HFFc6 (cell line): ENCODE measurements at places on chromosomes 3 and 15.

GRCh38 chr3:29311795-29312194 is 30.9 kb downstream of the RBMS3 start:
- no peak overlapping the region for H3K4me3 ChIP-seq
- DNase-seq, result no peak
- H3K36me3 ChIP-seq, result no peaks in the 10 kb centered on the region; the same call in 1 of the 2 replicates

DNA sequence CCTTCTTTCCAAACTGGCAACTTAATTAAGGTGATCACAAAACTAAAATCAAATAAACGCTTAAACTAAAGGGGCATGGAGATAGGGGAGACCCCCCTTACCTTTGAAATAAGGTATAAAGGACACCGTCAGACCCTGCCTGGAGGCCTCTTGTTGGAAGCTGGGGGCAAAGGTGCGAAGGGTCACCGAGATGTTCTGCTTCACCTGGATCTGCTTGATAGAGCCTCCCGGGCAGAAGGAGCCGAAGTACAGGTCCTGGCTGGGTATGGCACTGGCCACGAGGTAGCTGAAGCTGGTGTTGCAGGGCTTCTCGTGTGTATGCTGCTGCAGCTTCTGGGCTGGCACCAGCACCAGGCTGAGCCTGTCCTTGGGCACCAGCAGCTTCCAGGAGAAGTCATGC is 53.0 kb downstream of the CDCP1 start:
- H3K27ac ChIP-seq, result peak overlapping the region; percentile 96
- peaks cover 38% of the 10 kb centered on the region for H3K4me1 ChIP-seq
- peaks cover 11% of the 10 kb centered on the region for H3K36me3 ChIP-seq
- no peak for DNase-seq
- H3K4me3 ChIP-seq, result no peak overlapping the region

DNA sequence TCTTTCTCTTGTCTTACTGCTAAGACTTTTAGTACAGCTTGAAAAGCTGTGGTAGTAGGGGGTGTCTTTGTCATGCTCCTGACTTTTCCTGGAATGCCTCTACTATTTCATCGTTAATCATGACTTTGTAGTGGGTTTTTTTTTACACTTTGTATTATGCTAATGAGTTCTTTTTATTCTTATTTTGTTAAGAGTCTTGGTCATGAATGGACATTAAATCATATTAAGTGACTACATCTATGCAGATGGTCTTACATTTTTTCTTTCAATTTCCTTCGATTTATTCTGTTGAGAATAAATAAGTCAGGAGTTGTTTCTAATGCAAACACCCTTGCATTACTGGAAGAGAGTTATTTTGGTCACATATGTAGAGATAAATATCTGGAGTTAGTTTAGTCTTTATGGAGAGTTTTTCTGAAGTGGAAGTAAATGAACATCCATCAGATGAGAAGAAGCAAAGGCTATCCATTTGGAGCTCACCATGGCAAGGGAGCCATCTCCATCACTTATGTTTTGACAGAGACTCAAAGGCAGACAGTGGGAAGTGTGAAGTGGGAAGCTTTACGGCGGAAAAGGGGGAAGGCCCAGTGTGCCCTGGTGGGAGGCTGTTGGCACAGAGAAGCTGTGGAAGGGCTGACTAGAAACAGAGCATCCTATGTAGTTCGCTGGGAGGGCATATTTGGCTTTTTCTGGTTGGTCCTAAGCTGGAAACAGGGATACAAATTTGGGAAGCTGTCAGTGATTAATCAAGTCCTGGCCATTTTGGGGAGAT is 73.1 kb upstream of the PRR23E start:
- H3K36me3 ChIP-seq, result no peaks in the 10 kb centered on the region
- H3K27me3 ChIP-seq, result peaks cover 27% of the 10 kb centered on the region
- no peaks in the 10 kb centered on the region for H3K4me1 ChIP-seq

GRCh38 chr15:72074335-72075060 is 43.5 kb downstream of the MYO9A start:
- H3K27ac ChIP-seq, result no peak overlapping the region
- no peak overlapping the region for H3K4me3 ChIP-seq
- H3K36me3 ChIP-seq, result no peaks in the 10 kb centered on the region
- peaks cover 23% of the 10 kb centered on the region for H3K4me1 ChIP-seq
- H3K27me3 ChIP-seq, result no peaks in the 10 kb centered on the region

- H3K27ac ChIP-seq, result no peak overlapping the region
- H3K4me3 ChIP-seq, result no peak overlapping the region
- DNase-seq, result no peak
- no peaks in the 10 kb centered on the region; the same call in 1 of the 2 replicates for H3K27me3 ChIP-seq
- H3K4me1 ChIP-seq, result peaks cover 5% of the 10 kb centered on the region; the same call in 1 of the 2 replicates
Observed at GRCh38 chr15:75583701-75584100, 4.6 kb upstream of the PTPN9 start.

GRCh38 chr3:178404961-178405360 is 131.3 kb upstream of the KCNMB2 start:
- no peak overlapping the region for H3K27ac ChIP-seq
- no peaks in the 10 kb centered on the region for H3K36me3 ChIP-seq
- H3K4me3 ChIP-seq, result no peak overlapping the region
- H3K4me1 ChIP-seq, result peaks cover 7% of the 10 kb centered on the region; the same call in 1 of the 2 replicates

DNA sequence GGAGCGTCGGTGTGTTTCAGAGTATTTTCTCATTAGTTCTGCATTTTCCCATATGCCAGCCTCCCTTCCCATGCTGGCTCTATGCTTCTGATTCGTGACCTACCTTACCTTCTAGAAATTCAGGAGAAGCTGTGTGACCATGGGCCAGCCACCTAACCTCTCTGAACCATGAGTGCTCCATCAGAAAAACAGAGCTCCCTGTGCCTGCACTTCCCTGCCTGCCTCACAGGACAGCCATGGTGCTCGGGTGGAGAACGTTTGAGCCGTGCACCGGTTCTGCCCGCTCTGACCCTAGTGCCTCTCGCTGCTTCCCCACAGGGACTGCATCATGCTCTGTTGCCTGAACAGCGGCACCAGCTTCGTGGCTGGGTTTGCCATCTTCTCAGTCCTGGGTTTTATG is 74.5 kb upstream of the SLC6A1 start:
- no peak overlapping the region for H3K4me3 ChIP-seq
- no peaks in the 10 kb centered on the region for H3K4me1 ChIP-seq
- DNase-seq, result no peak
- H3K27me3 ChIP-seq, result peaks cover 20% of the 10 kb centered on the region
- no peaks in the 10 kb centered on the region for H3K36me3 ChIP-seq
- no peak overlapping the region for H3K27ac ChIP-seq

DNA sequence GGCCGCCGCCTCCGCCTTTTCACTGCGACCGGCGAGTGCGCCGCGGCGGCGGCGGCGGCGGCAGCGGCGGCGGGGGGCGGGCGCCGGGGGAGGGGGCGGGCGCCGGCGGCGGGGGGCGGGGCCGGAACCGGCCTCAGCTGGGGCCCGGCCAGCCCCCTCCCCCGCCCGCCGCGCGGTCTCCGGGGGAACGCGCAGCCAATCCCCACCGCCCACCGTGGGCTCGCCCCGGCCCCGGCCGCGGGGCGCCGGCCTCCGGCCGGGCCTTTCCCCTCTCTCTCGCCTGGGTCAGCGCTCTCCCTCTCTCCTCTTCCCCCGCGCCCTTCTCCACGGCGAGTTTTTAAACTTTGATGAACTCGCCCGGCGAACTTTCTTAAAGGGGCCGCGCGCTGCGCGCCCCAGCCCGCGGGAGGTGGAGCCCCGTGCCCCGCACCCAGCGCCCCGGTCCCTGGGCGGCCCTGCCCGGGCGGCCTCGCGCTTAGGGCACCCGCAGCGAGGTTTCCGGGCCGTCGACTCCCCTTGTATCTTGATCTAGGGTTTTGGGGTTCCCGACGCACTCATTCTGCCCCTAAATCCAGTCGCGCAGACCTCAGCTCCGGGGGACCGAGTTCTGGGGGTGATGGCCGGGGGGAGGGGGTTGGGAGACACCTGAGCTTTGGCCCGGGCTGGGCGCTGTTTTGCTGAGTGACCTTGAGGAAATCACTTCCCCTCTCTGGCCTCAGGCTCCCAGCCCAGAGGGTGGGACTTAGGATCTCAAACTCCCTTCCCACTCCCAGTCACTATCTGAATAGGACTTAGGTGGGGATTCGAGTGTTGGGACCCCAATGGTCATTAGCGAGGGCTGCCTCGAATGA is at the start of gene RBPMS2:
RBPMS2 (minus strand) TSS at position 39 of the 851 bp plus-strand sequence. CDS start 270 bp downstream, outside the sequence.
- peaks cover 37% of the 10 kb centered on the region for H3K27me3 ChIP-seq
- DNase-seq, result no peak
- no peaks in the 10 kb centered on the region for H3K4me1 ChIP-seq
- H3K4me3 ChIP-seq, result peak within 1 kb of the TSS; percentile 56
- no peak within 1 kb of the TSS for H3K27ac ChIP-seq

DNA sequence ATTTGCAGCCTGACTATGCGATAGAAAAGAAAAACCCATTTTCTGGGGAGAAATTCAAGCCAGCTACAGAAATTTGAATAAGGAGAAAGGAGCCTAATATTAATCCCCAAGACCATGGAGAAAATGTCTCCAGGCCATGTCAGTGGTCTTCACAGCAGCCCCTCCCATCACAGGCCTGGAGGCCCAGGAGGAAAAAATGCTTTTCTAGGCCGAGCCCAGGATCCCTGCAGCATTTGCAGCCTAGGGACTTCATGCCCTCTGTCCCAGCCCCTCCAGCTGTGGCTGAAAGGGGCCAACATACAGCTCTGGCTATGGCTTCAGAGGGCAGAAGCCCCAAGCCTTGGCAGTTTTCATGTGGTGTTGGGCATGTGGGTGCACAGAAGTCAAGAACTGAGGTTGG is 26.3 kb downstream of the ARRDC4 start:
- DNase-seq, result no peak
- no peaks in the 10 kb centered on the region for H3K27me3 ChIP-seq
- H3K4me1 ChIP-seq, result peaks cover 18% of the 10 kb centered on the region
- H3K36me3 ChIP-seq, result peaks cover 21% of the 10 kb centered on the region
- H3K4me3 ChIP-seq, result no peak overlapping the region

DNA sequence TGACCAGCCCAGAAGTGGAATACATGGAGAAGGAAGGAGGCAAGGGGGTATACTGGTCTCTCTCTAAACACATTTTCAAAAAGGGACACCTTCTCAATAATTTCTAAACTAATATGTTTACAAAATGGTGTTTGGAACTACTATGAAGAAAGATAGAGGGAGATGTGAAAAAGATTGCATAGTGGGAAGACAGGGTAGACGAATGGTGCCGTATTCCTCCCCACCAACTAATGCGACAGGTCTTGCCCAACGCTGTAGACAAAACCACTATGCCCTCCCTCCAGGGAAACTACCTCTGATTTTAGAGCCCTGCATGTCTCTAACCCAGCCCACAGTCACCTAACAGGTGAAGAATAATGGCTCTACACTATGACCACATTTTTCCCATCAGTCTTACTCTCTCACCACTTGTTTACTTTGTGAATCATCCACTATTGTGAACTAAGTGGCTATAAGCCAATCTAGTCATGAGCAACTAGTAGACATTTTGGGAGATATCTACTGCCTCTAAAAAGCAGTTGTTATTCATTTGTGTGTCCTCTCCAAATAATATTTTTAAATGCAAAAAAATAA is 108.2 kb upstream of the UBE2E2 start:
- peak; percentile 19 for DNase-seq
- H3K27ac ChIP-seq, result no peak overlapping the region
- H3K4me3 ChIP-seq, result no peak overlapping the region
- peaks cover 3% of the 10 kb centered on the region for H3K27me3 ChIP-seq

- no peak overlapping the region for H3K4me3 ChIP-seq
- DNase-seq, result no peak
- peaks cover 15% of the 10 kb centered on the region; the same call in 1 of the 2 replicates for H3K36me3 ChIP-seq
- H3K4me1 ChIP-seq, result peaks cover 5% of the 10 kb centered on the region; the same call in 1 of the 2 replicates
- no peak overlapping the region for H3K27ac ChIP-seq
Observed at GRCh38 chr3:57893668-57894067, 114.6 kb upstream of the FLNB start.

GRCh38 chr3:194111336-194111735 is 24.6 kb upstream of the HES1 start:
- no peak overlapping the region for H3K4me3 ChIP-seq
- no peak for DNase-seq
- H3K4me1 ChIP-seq, result no peaks in the 10 kb centered on the region

GRCh38 chr3:46914849-46915248 is 37.3 kb downstream of the PTH1R start:
- peaks cover 27% of the 10 kb centered on the region for H3K4me1 ChIP-seq
- DNase-seq, result no peak
- peaks cover 40% of the 10 kb centered on the region for H3K36me3 ChIP-seq
- H3K4me3 ChIP-seq, result no peak overlapping the region
- peaks cover 3% of the 10 kb centered on the region for H3K27me3 ChIP-seq
